Tibial nerve (tissue), 4 donors: ENCODE measurements at places on chromosomes 5 and 9.

DNA sequence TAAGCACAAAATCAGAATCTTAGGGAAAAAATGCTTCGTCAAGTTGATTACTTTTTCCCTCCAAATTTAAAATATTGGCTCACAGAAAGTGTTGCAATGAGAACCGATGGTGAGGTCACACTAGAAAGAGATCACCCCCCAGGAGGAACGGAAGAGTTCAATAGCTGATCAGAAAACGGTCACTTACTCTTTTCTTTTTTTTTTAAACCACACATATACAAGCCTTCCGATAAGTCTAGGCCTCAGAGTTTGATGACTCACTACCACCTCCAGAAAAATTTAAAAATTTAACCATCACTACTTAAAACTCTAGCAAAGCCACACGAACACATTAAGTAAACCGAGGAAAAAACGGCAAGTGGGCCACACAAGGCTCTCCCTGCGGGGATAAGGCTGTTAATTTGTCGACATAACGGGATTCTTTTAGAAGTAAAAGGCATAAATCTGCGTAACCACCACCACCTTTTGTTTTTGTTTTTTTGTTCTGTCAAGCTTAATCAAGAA lies 1.2 kb downstream of the SURF4 start:
- no peak for DNase-seq

- DNase-seq = no peak
Observed at GRCh38 chr9:116935149-116935897, 248.2 kb downstream of the TRIM32 start.

DNA sequence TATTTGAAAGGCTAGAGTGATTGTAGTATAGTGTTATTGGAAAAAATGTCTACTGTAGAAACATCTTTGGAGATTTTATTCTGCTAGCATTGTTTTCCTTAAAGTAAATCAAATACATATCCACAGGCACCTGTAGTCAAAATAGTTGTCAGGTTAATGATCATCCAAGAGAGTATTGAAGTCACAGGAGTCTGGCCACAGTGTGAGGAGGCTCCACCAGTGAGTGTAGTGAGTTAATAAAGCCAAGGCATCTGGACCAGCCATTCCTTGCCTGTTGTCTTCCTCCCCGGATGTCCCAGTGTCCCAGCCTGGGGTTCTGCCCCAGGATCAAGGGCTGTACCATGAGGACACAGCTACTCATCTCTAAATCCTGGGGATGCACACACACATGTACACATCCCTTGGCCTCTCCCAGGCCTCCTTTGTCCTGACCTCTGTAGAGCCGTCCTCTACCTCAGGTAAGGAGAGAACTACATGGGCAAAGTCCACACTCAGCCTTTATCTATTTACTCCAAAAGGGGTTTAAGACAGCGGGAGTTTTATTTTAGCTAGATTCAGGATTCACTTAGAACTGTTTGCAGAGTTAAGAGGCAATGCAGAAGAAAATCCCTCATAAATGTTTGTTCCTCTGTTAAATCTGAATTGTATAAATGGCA lies 3.7 kb downstream of the PIK3R1 start:
- no peak for DNase-seq

DNA sequence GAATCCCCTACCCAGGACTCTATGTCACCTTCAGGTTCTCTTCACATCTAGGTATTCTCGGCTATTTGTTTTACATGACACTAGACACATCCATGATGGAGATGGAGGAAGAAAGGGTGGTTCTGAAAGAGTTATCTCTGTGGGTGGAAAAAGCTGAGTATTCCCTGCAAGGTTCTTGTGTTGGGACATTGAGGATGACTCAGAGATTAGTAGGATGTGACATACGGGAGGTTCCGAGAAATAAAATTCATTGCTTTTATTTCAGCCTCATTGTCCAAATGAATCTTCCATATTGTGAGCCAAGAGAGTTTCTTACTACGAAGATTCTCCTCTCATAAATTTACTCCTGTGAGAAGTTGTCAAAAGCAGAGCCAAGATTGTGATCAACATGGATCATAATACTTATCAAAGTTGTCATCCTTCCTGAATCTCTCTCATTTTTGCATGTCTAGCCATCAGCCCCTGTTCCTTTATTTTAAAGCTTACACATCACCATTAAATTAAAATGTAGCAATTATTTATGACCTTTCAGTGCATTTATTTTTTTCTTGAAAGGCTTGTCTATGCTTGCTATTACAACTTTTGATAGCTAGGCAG lies 370.0 kb downstream of the PSAT1 start:
- no peak for DNase-seq

- DNase-seq = no peak
Observed at GRCh38 chr5:128097781-128098180, 14.2 kb downstream of the SLC12A2 start.

GRCh38 chr5:181260720-181261319 lies at the start of gene TRIM52:
Gene TRIM52 (minus strand): TSS chr5:181261143. CDS start chr5:181260813, 330 bp downstream.
- peak; percentile 73 for DNase-seq

DNA sequence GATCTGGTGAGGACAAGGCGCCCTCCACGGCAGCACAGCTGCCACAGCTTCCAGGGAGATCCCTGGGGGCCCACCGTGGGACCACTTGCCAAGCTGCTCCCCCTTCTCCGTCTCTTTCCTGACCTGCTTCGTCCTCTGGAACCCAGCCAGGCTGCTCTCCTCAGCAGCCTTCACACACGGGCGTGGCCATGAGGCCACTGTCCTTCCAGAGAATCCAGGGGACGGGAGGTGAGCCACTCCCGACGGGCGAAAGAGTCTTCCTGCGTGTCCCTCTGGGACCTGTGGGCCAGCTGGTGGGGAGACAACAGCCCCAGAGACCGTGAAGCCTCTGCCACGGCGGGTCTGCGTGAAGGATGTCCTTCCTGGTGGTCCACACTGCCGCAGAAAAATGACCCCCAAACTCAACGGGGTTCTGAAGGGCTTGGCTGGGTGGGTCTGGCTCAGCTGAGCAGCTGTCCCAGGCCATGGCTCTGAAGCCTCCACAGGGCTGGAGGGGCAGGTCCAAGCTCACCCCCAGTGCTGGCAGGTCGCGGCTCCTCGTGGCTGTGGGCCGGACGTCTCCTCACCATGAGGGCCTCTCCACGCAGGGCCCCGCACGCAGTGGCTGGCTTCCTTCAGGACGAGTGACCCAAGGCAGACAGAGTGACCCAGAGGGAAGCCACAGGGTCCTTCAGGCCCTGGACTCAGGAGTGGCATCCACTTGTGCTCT lies 47.4 kb upstream of the NKD2 start:
- no peak for DNase-seq

- no peak for DNase-seq
Observed at GRCh38 chr9:103902263-103902662, 191.8 kb upstream of the SMC2 start.
